ENCODE measurements at places on chromosomes 16 and 17.
A peak's percentile ranks its signal among the peaks of the same experiment; 100 is the strongest.

DNA sequence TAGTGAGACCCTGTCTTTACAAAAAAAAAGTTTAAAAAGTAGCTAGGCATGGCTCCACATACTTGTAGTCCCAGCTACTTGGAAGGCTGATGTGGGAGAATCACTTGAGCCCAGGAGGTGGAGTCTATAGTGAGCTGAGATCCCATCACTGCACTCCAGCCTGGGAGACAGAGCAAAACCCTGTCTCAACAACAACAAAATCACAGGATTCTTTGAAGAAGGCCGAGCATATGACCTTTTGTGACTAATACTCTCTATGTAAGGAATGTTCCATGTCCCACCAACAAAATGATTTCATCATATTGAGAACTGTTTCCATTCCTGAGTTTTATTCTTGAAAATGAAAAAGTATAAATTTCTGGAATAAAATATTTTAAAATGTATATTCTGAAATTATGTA lies 58.9 kb upstream of the EFCAB3 start:
- no peak for DNase-seq

GRCh38 chr17:79728908-79729471 lies 1.8 kb upstream of the ENPP7 start:
- no peak for DNase-seq

DNA sequence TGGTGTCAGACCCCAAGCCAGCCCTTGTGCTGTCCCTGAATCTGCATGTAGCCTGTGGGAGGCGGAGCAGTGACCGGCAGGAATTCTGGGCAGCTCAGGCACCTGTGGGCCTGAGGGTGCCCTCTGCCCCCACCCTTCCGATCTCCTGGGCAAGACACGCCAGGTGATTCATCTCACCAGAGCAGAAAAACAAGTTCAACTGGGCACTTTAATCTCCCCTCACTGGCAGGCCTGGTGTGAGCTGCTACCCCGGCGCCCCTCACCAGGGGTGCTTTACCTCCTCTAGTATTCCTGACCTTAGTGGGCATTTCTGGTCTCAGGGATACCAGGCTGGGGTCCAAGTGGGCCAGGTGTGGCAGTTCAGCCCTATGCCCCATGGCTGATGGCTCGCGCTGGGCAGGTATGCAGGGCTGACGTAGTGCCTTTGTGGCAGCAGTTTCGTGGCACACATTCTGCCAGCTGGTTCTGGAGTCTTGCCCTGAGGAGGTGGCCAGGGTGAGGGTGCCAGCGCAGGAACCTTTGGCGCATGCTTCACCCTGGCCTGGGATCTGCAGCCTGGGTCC lies 6.0 kb downstream of the ERBB2 start:
- no peak for DNase-seq

GRCh38 chr17:82623707-82624106 lies 24.5 kb downstream of the WDR45B start:
- DNase-seq, result no peak

DNA sequence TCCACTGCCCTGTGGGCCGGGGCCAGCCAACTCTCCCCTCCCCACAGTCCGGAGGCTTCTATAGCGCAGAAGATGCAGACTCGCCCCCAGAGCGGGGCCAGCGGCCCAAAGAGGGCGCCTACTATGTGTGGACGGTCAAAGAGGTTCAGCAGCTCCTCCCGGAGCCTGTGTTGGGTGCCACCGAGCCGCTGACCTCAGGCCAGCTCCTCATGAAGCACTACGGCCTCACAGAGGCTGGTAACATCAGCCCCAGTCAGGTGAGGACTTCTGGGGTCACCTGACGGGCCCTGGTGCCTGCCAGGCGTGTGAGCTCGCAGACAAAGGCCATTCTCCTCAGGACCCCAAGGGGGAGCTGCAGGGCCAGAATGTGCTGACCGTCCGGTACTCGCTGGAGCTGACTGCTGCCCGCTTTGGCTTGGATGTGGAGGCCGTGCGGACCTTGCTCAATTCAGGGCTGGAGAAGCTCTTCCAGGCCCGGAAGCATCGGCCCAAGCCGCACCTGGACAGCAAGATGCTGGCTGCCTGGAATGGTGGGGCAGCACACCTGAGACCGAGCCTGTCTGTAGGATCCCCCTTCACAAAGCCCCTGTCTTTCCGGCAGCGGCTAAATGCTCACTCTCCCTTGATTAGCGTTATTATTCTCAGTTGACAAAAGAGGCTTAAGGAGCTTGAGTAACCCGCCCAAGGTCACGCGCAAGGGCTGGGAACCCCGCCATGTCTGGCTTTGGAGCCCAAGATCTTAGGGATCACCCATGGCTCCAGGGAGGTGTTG lies 3.9 kb downstream of the SPATA20 start:
- no peak for DNase-seq

GRCh38 chr17:15917438-15918027 lies 27.4 kb upstream of the ADORA2B start:
- DNase-seq, result no peak

DNA sequence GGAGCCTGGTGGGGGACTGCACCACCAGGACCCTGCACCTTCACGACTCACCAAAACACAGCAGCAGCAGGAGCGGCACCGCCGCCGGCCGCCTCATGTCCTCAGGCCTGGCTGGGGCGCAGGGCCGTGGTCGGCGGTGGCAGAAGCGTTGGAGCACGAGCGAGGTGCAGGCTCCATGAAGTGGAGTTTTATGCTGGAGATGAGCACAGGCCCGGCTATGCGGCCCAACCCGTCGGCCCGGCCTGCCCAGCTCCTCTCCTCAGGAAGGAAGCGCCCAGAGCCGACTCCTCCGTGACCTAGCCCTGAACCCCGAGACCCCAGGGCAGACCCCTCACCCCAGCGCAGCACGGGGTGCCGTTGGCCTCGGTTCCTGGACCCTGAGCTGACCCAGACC lies at the start of gene PRSS27:
Gene PRSS27, minus strand, starts transcription at position 161 of the 394 bp plus-strand sequence. Its CDS starts 64 bp downstream, at position 97.
- no peak for DNase-seq

DNA sequence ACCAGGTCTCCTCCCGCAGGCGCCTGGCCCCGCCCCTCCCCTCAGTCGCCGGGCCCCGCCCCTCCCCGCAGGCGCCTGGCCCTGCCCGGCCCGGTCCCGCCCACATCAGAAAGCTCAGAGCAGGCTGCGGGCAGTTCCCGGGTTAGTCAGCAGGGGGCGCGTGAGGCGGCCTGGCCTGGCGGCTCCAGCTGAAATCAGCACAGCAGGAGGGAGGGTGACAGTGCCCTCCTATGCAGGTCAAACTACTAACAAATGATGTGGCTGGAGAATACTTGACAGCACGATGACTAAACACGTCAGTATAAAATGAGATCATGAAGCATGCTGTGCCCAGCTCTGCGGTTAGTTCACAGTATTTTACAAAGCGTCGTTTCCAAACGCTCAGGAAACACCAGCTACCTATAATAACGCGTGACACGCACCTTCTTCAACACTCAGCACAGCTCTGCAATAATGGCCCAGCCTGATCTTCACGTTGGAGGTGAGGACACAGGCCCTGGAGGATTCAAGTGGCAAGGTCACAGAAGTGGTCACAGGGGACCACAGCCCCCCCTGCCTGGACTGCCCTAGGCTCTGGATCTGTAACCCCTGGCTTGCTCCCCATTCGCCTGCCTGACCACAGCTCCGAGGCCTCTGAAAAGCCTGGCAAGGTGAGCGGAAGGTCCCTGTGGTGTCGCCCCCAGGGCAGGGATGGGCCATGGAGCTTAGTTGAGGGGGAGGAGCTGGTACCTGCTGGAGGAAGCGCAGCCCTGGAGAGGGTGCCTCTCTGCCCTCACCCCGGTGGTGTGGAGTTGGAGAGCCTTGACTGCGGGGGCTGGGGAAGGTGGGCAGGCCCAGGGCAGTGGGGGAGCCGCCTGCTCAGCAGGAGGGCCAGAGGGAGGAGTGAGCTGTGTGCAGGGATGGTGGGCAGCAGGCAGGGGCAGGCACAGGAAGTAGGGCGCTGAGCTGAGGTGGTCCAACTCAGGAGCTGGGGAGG lies 81.2 kb downstream of the KCNJ12 start:
- DNase-seq, result peak; percentile 92

GRCh38 chr17:77810536-77810935 lies 148.0 kb upstream of the TNRC6C start:
- DNase-seq, result no peak

- no peak for DNase-seq
Observed at GRCh38 chr17:27456681-27457359, 572 bp downstream of the KSR1 start.

- no peak for DNase-seq
Observed at GRCh38 chr17:82690786-82691489, 7.6 kb downstream of the RAB40B start.

DNA sequence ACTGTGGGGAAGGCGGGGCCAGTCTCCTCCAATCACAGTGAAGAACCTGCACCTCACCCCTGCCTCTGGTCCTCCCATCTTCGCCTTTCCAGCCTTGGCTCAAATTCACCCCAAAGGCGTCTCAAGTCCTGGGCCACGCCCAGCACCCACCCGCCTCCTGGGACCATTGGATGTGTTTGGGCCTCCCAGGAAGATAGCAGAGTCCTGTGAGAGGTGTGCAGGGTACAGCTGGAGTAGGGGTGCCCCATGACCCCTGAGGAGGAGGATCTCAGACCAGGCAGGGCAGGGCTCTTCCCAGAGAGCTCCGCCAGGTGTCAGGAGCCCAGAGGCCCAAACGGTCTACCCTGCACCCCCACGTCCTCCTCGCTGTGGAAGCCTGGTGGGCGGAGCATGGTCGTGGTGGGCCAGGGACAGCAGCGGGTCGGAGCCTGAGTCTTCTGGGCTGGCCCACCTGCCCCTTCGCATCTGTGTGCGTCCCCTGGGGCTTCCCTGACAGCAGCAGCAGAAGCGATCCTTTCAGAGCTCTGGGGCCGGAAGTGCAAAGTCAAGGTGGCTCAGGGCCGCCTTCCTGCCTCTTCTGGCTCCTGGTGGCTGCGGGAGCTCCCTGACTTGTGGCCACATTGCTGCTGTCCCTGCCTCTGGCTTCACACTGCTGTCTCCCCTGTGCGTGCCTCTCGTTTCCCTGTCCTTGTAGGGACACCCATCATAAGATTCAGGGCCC lies 34.9 kb upstream of the ZNF469 start:
- no peak for DNase-seq

DNA sequence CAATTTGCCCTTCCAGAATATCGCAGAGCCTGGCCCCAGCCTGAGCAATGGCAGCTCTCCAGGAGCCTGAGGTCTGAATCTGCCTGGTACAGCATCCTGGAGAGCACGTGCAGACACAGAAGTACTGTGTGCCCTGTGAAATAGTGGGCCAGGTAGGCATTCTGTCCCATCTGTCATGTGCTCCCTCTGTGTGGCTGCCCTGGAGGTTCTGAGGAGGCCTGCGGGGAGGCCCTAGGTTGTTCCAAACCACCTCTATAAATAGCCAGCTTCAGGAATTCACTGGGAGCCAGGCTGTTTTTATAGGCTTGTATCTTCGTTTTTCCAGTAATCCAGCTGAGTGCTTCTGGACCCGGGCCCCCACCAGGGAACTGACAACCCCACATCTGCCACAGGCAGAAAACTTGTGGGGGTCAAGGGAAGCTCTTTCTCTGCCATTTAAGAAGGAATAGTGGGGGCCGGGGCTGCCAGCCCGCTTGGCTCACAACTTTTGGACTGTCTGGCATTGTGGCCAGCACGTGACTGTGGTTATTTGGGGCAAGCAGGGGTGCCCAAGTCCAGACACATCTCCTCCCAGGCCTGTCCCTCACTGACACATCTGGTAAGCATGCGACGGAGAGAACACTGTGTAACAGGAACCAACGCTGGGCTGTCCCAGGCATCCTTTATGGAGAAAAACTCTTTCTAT lies 356.3 kb upstream of the TNRC6C start:
- no peak for DNase-seq

DNA sequence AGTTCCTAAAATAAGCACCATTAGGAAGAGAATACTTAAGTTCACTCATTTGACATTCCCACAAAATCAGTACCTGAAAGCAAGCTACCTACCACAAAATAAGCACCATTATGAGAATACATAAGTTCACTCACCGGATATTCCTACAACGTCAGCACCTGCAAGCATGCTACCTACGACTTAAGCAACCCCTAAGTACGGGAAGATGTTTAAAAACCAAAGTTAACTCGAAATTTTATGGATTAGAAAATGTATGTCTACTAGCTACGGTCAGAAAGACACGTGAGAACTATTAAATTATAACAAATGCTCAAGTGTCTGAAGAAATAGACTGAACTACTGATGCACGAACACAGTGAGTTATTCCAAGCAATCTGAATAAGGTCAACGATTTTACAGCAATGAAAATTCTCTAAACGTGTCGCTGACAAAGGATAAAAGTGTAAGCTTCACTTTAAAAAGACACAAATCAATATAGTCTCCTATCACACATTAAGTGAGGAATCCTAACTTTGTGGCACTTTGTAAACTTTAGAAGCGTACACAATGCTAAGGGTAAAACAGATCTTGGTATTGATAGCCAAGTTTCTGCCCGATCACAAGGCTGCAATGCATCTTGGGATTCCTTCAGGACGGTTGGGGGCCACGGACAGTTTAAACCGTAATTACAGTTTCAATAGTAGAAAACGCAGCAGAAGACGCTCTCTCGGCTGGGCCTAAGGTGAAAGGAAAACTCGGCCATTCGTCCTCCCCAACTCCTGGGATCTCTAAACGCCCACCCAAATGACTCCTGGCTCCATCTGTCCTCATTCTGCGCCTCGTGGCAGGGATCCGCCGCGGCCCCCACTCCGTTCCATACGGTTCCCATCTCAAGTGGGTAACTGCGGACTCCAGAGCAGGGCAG lies 1.3 kb downstream of the GSPT1 start:
- peak; percentile 39 for DNase-seq

DNA sequence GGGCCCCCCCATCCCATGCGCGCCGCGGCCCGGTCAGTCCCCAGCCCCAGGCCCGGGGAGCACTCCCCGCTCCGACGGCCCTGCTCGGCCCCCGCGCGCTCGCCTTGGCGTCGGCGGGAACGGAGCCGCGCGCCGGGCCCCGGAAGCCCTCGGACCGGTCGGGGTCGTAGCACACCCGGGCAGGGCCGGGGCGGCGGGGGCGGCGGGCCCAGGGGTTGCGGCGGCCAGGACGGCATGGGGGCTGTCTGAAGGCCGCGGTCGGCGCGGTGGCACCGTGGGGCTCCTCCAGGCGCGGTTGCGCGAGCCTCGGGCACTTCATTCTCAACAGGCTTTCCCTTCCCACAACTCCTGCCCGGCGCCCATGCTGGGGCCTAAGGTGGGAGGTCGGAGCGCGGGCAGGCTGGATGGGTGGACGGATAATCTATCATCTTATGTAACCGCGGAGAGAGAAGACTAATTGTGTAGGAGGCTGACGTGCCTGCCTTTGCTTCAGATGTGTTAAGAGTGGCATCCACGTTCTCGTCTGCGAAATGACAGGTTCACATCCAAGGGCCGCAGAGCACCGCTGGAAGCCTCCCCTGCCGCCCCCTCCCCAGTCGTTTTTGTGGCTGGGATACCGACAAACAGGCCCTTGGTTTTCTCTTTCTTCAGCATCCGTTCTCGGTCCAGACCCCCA lies 708 bp downstream of the BAIAP2 start:
- DNase-seq, result no peak

Measured in CD4-positive, alpha-beta T cell treated with Interleukin-15 for 4 hours (primary cell).